Testis (tissue), 5 donors: ENCODE measurements at places on chromosomes 6 and 20. TPM values are rescaled to one million over a fixed set of nuclear protein-coding genes. Genes with fewer than 3 reads are reported as not detected.

MMP24 gene
- 1.1 TPM for total RNA-seq

DNA sequence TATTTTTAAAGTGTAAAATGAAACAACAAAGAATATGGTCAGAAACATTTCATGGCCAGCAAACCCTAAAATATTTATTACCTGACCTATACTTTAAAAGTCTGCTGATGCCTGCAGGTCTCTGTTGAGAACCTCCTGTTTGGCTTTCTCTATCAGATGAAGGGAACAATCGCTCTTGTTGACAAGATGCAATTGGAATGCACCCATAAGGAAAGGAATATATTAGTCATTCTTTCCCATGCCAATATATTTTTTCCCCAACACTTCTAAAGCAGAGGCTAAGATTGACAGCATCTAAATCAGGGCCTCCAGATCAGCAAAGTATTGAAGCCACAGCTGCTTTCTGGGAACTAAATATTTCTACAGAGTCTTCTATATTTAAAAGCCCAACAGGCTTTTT, 897.8 kb downstream of the EPHA7 start:
- DNase-seq: no peak

ADGB gene
- total RNA-seq: 23.8 TPM

ZC3H12D gene
- 2.1 TPM for total RNA-seq

DNA sequence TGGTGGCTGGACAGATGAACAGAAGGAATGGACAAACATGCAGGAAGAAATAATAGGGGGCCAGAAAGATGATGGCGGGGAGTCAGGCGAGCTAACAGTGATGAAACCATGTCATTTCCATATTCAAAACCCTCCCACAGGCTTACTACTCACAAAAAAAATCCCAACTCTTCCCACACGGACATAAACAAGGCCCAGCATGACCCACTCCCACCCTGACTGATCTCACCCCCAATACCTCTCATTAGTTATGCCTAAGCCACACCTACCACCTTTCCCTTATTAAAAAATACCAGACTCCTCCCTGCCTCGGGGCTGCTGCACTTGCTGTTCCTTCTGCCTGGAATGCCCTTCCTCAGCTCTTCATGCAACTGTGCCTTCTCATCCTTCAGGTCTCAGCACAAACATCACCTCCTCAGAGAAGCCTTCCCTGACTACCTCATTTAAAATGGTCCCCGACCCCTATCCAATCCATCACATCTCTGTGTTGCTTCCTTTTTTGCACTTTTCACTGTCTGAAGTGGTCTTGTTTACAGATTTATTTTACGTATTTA, 145.8 kb downstream of the PREX1 start:
- no peak for DNase-seq
